ENCODE measurements at places on chromosomes 2 and 18. TPM values are rescaled to one million over a fixed set of nuclear protein-coding genes. Genes with fewer than 3 reads are reported as not detected.

GRCh38 chr2:10378189-10378588 is 69.9 kb downstream of the ODC1 start:
- no peak for DNase-seq

Gene ANKRD44
- 8.8 TPM for total RNA-seq

Gene DPP4
- 0.80 TPM for total RNA-seq

Gene CRYGC
- not detected for total RNA-seq

All from psoas muscle (tissue), 8 donors.